ENCODE measurements at places on chromosomes 4 and X. TPM values are rescaled to one million over a fixed set of nuclear protein-coding genes. Genes with fewer than 3 reads are reported as not detected.

PHOX2B gene
- not detected for total RNA-seq

DNA sequence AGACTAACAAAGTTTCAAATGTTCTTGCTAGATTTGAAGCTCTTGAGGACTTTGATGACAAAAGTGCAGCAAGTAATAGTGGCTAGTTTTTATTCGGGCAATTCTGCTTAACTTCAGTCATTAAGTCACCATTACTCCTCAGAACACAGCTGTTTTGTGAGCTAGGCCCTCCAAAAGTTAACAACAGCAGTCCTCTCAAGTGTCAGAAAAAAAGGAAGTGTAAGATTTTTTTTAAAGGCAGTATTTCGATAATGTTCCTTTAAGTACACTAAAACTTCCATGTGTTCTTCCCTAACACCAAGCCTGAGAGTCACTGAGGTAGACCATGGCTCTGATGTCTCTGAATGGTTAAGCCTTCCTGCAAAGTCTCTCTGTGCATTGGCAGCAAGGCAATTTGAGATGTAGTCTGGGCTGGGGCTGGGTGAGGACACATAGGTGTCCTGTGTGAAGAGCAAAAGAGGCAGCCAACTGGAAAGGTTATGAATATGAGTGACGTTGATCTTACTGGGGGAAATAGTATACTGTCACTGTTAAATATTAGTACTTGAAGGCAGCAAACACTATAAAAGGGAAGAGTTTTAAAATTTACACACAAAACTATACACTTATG lies 174.0 kb upstream of the MAP3K15 start:
- DNase-seq, result no peak

DNA sequence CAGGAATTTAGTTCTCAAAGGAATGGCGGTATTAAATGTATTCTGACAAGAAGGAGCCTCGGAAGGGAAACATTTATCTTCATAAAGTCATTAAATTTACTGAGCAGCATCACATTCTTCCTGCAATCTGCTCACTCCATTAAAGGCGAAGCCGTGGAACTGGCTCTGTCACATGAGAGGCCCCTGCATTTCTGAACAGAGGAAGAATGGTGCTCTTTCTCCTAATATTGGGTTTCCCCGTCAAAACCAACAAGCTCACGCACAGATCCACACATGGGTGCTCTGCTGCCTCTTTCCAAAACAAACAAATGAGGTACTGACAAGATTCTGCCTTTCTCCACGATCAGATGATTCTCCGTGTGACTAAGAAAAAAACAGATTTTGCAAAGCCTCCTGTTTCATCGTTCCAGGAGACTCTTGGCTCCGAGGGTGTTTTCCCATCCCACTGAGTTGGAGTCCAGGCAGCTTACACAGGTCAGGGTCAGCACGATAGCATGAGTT lies 191.2 kb downstream of the IDS start:
- DNase-seq, result peak; percentile 0

DNA sequence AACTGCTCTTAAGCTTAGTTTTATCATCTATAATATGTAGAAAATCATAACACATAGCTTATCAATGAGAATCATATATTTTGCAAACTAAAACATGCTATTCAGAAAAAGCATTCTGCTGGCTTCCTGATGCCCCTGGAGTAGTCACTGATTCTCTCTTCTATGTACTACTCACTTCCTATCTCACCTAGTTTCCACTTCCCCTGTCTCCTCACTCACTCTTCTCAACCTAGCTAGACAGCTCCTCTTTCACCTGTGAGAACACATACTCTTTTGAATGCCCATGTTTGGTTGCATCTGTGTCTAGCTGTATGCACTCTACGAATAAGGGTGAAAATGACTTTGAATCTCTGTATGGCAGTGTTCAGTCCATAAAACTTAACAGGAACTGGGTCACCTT lies 9.3 kb downstream of the TMEM144 start:
- DNase-seq, result no peak

DNA sequence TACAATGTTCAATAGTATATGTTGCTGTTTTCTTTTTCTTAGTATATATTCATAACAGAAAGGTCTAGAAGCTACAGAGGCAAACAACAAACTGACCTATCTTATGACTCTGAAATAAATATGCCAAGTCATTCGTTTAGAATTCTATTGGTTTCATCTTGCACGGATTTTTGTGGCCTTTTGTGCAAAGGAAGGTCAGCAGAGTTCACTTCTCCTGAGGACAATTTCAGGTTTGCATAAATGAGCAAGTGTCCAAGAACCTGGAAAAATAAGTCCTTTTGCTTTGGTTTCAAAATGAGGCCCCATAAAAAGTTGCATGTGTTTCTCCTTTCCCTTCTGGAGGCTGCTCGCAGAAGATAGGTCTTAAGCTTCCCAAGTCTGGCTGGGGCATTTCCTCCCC lies 156.9 kb downstream of the APBB2 start:
- no peak for DNase-seq

Measured in bronchial epithelial cell (primary cell).